Stimulated activated CD4-positive, alpha-beta T cell treated with anti-CD3 and anti-CD28 coated beads, Interleukin-1b, Interleukin-23, amount 100 ng/mL, for 48 hours (primary cell): ENCODE measurements at places on chromosomes 7 and 10.

DNA sequence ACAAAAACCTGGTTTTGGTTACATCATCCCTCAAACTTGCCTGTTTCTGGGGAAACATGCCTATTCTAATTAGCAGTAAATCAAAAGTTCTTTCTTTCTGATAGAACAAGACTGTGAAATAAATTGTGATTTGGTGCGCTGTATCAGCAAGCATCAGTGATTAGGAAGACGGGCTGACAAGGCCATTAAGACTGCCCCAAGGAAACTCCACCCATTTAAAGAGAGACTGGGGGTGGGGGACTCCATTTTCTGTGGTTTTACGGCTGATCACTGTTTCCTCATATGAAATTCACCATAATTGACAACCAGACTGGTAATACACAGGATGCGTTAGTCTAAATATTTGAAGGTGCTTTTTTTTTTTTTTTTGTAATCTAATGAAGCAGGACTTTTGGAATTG, 68.7 kb downstream of the MBL2 start:
- DNase-seq, result no peak

DNA sequence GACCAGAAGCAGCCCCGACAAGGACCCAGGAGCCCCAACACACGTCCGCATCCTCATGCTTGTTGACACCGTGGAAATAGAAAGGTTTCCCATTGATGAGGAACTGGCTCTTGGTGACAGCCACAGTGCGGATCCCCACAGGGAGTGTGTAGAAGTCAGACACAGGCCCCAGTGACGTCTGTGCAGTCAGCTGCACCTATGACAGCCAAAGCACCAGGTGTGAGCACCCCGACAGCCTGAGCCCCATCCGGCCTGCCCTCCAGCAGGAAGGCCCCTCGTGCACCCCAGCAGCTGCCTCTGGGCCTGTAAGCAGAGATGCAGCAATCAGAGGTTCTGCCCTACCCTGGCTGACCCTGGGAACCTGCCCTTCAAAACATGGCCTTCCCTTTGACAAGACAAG, 7.1 kb downstream of the GUSB start:
- no peak for DNase-seq

- DNase-seq, result no peak
These were observed 1080.6 kb upstream of the LRRN3 start for GRCh38 chr7:110010359-110010758.

GRCh38 chr10:76278811-76279460, 847.5 kb downstream of the LRMDA start:
- no peak for DNase-seq

DNA sequence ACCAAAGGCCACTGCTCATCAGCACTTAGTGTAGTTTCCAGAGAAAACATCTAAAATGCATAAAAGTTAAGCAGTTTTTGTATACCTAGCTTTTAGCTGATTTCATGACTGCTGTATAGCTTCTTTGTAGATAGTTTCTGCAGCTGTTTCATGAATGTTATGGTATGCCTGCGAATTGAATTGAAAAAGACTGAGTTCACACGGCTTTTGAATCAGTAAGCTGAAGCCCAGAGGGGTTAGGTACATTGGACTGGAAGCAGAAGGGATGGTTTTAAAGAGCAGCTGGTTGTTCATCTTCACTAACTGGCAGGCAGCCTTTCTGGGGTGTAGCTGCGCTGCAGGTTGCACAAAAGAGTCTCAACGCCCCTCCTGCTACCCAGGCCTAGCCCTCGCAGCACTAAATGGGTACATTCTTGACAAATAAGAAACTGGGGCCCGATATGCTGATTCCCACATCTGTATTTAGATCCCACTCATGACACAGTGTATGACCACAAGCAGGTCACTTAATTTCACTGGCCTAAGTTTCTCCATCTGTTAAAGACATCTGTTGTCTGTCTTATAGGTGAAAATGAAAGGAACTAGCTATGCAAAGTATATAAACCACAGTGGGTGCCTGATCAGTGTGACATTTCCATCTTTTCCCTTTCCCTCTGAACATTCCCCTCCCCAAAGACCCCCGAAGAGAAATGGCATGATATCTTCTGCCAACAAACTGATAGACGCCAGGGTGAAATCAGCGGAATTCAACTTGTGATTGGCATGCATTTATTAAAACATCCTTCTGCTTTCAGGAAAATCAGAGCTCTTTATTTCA, 85.9 kb upstream of the AGBL3 start:
- no peak for DNase-seq

GRCh38 chr7:93575555-93576399, 1.3 kb upstream of the CALCR start:
- no peak for DNase-seq

DNA sequence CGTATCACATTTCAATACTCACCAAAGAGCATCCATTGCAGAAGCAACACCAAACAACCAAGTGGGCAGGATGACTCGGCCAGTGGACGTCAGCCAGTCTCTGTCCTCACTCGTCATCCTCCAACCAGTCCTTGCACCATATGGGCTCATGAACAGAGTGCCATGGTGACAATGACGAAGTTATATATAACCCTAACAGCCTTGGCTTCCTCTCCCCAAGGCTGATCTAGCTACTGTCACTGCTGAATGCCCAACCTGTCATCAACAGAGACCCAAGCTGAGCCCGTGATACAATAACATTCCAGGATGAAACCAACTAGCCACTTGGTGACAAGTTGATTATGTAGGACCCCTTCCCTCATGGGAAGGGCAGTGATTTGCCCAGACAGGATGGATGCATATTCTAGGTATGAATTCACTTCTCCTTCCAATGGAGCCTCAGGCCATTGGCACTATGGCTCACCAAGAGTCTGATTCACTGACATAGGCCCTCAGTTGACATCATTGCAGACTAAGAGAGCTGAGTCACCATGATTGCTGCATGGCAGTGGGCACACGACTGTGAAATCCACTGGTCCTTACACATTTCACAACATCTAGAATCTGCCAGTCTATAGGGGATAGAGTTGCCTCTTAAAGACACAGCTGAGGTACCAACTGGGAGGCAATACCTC, 26.3 kb upstream of the PPIF start:
- peak; percentile 66 for DNase-seq

GRCh38 chr7:128807191-128807590, 15.4 kb downstream of the CCDC136 start:
- no peak for DNase-seq

DNA sequence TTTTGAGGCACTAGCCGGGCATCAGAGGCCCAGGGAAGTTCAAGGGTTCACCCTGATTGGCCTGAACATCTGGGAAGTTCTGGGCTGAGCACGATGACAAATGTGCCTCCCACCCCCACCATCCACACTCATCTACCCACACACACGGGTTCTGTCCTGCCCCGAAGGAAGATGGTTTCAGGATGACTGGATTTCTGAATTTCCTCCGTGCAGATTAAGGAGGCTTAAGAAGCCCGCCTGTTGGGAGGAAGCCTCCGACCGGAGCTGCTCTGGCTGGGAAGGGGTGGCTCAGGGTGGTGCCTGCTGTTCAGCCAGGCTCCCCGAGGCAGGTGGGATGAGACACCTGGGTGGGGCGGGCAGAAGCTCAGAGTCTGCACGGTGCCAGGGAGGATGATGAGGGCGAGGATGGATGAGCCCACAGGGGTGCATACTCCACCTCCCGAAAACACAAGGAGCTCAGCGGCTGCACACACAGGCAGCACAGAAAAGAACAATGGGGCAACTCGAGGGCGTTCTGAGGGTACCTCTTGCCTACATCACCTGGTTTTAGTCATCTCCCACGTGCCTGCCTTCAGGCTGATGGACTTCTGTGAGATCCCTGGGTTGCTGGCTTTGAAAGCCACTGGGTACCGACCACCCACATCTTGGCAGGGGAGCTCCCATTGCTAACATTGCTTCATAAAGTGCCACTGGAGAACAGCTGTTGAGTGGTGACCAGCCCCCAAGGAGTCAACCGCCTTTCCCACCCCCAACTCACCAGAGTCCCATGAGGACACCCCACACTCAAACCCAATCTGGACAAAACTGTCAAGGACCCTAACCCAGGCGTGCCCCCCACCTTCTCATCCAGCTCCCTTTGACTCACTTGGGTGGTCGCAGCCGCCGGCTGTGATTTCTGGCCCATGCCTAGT, 41.2 kb downstream of the CALML3 start:
- DNase-seq, result no peak
